ENCODE measurements at places on chromosomes 1 and 21. TPM values are rescaled to one million over a fixed set of nuclear protein-coding genes. Genes with fewer than 3 reads are reported as not detected.

The NBPF1 gene
- 6.1 TPM for total RNA-seq

DNA sequence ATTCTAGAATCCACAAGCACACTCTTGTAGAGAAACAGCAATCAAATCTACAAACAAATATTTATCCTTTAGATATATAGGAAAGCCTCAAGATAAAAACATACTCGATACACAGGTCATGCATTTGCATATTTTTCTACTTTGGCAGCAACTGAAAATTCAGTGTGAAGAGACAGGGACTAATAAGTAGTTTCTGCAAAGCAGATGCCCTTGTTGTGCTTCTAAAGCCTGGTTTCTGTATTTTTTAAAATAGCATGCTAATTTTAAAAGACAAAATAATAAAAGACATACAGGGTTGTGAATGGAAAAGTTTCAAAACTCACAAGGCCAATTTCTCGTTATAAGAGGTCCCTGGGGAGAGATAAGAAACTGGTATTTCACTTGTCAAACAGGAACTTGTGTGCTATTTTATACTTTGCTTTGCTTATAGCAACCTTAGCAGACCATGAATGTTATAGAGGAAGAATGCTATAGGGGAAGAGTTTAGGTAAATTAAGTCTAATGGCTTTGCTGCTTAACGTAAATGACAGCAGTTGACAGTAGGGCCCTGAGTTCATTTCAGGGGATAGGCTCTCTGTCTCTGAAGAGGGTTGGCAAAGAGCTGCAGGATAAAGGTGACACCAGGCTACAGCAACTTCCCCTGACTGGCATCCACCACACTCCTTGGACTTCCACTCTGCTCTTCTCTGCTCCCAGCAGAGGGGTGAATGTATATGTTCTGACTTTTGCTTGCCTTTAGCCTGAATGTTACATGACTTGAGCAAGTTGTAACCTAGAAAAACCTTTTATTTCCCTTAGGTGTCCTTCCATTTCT, 9.4 kb upstream of the RGS13 start:
- no peaks in the 10 kb centered on the region for H3K4me1 ChIP-seq
- H3K36me3 ChIP-seq = no peaks in the 10 kb centered on the region
- peaks cover 8% of the 10 kb centered on the region for H3K27me3 ChIP-seq
- no peak overlapping the region for H3K27ac ChIP-seq
- H3K4me3 ChIP-seq = no peak overlapping the region
- no peak for DNase-seq

GRCh38 chr1:47756006-47756405, 241.2 kb downstream of the TRABD2B start:
- H3K36me3 ChIP-seq = no peaks in the 10 kb centered on the region
- H3K27ac ChIP-seq = no peak overlapping the region
- H3K4me3 ChIP-seq = no peak overlapping the region

- no peak overlapping the region for H3K4me3 ChIP-seq
- no peaks in the 10 kb centered on the region for H3K36me3 ChIP-seq
- DNase-seq = no peak
- H3K27ac ChIP-seq = no peak overlapping the region
Observed at GRCh38 chr1:152505083-152505482, 5.5 kb upstream of the LCE5A start.

The SYCP1 gene
- total RNA-seq = not detected

DNA sequence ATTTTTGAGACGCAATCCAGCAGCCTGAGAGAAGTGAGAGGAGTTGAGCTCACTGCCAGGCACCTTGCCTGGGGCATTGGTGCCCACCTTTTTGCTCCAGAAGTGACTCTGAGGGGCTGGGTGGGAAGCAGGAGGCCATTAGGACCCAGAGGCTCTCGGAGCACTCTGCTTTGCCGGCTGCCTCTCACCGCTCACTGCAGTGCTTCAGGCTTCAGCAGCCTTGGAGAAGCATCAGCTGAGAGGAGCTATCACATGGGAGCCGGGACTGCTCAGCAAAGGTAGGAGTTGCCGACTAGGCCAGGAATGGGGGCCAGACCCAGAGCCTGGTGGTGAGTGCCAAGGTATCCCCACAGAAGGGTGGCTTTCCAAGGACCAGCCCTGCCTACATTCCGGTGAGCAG, at the start of gene GPR61:
Gene GPR61, plus strand, starts transcription at position 197 of the 400 bp plus-strand sequence. CDS start 3,151 bp downstream, outside the sequence.
- H3K27me3 ChIP-seq = peaks cover 2% of the 10 kb centered on the region
- no peaks in the 10 kb centered on the region for H3K4me1 ChIP-seq
- H3K4me3 ChIP-seq = no peak within 1 kb of the TSS
- no peaks in the 10 kb centered on the region for H3K36me3 ChIP-seq
- DNase-seq = no peak

DNA sequence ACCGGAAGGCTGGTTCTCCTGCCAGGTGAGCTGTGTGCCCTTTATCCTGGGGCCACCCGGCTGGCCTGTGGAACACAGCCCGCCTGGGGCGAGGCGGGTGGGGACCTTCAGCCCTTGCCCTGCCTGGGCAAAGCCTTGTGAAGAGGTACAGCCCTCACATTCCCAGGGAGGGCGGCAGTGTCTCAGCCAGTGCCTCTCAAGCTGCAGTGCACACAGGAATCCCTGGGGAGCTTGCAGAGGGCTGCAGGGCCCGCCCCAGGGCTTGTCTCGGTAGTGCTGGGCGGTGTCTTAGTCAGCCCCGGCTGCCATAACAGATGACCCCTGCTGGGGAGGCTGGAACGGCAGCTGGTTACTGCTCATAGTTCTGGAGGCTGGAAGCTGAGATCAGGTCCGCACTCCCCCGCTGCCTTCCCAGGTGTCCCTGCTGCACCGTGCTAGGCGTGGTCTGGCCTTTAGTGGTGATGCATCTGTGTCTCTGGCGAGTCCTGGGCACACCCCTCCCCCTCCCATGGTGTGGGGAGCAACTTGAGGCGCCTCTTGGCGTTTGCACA, 12.6 kb downstream of the DFFB start:
- no peak for DNase-seq
- no peak overlapping the region for H3K4me3 ChIP-seq
- H3K27me3 ChIP-seq = no peaks in the 10 kb centered on the region

The CHIA gene
- not detected for total RNA-seq

DNA sequence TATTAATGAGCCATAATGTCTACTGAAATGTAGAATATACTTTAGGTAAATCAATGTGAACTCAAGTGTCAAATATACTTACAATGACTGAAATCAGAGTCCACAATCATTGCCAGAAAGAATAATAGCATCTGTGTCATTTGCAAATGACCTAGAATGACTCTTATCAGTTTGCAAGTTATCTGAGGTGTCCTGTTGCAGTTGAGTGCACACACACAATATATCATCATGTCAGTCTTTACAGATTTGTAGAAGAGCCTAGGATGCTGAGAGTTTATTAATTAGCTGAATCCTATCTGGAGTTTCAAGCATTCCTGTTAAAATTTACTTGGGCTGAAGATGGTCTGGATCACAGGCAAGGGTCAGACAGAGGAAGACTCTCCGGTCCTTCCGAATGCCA, 324.0 kb upstream of the GREM2 start:
- H3K4me1 ChIP-seq = no peaks in the 10 kb centered on the region
- no peaks in the 10 kb centered on the region for H3K27me3 ChIP-seq
- no peak for DNase-seq
- no peak overlapping the region for H3K27ac ChIP-seq
- H3K36me3 ChIP-seq = no peaks in the 10 kb centered on the region
